ENCODE measurements at places on chromosomes 4 and X.

DNA sequence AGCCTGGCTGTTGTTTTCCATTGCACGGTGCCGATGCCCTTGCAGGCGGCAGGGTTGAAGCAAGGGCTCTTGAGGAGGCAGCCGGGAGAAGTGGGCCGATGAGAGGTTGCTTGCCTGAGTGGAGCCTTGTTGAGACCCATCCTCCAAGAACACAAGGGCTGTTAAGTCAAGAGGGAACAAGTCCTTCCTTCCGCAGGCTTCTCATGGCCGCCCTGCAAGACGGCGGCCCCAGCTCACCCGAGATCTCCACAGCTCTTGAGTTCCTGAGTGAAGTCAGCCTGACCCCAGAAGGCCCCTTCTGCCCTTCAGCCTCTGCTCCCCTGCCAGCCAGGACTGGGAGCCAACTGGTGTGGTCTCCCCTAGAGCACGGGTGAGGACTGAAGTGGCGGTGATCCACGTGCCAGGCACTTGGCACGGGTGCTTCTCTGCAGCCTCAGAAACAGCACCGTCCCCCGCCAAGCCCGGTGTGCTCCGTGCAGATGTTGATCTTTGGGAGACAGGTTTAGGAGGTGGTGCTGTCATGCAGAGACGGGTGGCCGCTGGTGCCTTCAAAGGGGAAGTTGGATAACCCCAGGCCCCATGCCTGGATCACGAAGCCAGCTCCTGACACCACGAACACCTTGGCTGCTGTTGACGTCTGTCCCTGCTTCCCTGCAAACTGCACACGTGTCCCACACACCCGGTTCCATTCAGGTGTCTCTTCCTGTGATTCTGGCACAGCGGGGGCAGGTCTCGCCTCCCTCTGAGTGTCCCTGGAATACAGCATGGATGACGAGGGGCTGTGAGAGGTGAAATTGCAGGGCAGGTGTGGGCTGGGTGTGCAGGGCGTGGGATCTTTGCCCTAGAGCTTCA lies 164.4 kb upstream of the PSAPL1 start:
- DNase-seq, result no peak

- DNase-seq, result no peak
These were observed 200.5 kb downstream of the FAM133A start for GRCh38 chrX:93874554-93874953.

DNA sequence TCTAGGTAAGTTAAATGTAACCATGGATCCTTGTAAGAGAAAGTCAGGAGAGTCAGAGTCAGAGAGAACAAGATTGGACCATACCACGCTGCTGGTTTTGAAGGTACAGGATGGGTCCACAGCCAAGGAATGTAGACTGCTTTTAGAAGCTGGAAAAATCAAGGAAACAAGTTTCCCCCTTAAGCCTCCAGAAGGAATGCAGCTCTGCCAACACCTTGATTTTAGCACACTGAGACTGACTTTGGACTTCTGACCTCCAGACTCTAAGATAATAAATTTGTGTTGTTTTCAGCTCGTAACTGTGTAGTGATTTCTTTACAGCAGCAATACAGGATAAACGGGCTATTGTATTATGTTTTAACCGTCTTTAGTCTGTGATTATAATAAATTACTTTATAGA lies 108.0 kb upstream of the USP38 start:
- no peak for DNase-seq

DNA sequence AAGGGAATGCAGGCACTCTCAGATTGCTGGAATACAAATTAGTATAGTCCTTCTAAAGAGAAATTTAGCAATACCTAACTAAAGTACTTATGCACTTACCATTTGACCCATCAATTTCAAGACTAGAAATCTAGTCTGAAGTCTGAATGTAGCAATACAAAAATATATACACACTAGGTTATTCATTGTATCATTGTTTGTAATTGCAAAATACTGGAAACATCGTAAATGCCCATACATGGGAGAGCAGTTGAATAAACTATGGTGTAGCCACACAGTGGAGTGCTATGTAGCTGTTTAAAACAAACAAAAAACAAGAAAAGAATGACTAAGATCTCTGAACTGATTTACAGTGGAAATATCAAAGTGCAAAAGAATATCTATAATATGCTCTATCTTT lies 346.4 kb downstream of the ZNF674 start:
- DNase-seq, result no peak

DNA sequence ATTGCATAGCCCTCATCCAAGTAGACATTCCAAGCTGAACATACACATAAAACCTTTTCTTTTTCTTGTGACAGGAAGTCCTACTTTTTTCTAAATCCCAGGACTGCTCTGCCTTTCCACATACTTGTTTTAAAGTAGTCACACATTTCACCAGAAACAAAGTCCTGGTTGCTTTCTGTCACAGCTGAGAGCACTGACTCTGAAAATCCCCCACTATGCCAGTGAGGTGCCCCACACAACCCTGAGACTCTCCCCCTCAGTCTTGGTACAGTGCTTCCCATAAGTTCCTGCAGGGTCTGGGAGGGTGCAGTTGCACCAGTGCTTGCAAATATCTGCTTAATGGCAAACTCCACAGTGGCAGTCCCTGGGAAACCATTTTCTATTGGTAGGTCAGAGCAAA lies 84.2 kb downstream of the DCHS2 start:
- no peak for DNase-seq

- no peak for DNase-seq
These were observed 77.0 kb upstream of the ARMCX2 start for GRCh38 chrX:101736651-101737050.

GRCh38 chr4:173237762-173238161 lies 69.2 kb downstream of the GALNT7 start:
- no peak for DNase-seq

DNA sequence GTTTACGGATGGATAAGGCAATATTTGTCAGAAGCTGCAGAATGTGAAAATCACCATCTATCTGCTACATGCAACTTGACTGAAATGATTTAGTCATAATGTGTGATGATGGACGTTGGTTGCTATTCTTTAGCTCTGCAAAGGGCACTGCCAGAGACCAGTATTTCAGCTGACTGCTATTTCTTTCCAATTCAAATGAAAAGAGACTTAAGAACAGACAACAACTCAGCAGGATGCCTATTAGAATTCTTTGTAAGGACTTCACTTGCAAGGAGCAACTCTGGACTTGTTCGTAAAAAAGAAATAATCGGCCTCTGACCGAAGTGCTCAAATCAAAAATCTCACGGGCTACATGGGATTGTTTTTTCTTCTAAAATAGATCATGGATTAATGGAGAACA lies 262.7 kb downstream of the DHX15 start:
- no peak for DNase-seq

DNA sequence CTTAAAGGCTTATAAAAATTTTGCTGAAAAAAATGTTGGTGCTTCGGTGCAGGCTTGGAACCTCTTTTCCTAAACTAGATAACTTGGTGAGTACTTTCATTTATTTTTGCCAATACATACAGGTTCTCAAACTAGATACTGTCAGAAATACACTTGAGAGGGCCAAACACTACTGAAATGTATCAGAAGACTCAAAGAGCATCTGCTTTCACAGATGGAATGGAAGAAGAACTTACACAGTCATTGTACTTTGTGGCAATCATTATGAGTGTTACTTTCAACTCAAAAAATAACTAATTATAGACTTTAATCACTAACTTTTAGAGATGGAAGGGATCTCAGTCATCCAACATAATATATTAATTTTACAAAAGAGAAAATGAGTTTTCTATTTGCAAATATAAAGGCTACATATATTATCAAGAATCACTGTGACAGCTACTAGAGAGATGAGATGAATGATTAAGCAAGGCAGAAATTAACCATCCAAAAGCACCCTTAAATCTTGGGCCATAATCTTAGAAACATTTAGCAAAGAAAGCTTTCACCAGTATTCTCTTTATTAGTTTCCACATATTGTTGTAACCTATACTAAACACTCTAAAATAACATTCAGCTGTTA lies 1.0 kb downstream of the ENAM start:
- DNase-seq, result no peak

DNA sequence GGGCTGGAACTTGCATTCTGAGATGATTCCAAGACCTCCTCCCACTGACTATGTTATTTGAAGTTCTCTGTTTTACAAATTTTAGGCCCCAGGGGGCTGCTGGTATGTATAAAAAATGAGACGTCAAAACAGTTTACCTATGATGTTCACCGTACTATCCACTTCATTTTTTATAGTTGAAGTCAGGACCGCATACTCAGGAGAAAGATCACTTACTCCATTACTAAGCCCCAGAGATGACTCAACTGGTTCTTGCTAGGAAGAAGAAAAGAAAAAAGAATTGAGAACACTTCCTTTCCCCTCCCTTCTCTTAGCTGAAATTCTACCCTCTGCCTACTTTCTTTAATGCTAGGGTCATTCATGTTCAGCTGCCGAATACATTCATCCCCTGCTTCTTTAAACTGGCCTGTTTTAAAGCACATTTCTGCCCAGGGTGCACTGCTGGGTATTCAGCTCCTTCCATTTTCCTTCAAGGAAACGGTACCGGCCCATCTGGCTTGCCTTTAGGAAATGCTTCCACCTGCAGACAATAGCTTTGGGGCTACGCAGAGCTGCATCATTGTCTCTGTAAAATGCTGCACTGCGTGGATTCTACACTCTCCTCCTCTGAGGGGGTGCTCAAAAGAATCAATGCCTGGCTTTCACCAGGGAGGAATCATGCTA lies 66.2 kb downstream of the IRF2 start:
- DNase-seq, result no peak

GRCh38 chr4:57544811-57545654 lies 434.8 kb upstream of the IGFBP7 start:
- no peak for DNase-seq

GRCh38 chr4:142809559-142809958 lies 36.5 kb downstream of the INPP4B start:
- DNase-seq, result no peak

GRCh38 chrX:133985164-133985966 lies at the start of gene GPC3:
GPC3 (minus strand) TSS chrX:133985594.
- DNase-seq, result no peak

DNA sequence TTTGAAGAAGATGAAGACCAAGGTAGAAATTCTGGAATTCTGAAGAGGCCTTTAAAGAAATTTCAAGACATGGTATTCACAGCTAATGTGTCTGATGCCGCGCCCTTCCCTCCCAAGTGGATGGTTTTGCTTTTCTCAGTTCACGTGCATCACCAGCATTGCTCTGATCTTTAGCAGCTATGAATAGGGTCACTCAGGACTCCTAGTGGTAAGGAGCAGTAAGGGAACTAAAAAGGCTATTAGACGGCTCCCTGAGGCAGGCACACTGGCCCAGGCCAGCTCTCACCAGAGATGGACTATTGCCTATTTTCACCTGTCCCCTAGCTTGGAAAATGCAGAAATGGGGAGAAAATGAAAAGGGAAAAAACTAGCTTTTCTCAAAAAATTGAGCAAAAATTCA lies 447.5 kb upstream of the RASGEF1B start:
- no peak for DNase-seq

GRCh38 chr4:166309286-166309685 lies 436.2 kb downstream of the TLL1 start:
- DNase-seq, result no peak

All from stimulated activated CD8-positive, alpha-beta memory T cell treated with anti-CD3 and anti-CD28 coated beads, Interleukin-4, amount 100 ng/mL, for 1 hour (primary cell).